ENCODE measurements at places on chromosomes 7 and 10. TPM values are rescaled to one million over a fixed set of nuclear protein-coding genes. Genes with fewer than 3 reads are reported as not detected.

GRCh38 chr10:110275128-110275729 lies 29.5 kb downstream of the SMNDC1 start:
- no peak for DNase-seq

GRCh38 chr7:7323352-7323751 lies 141.0 kb downstream of the C1GALT1 start:
- DNase-seq = no peak

DNA sequence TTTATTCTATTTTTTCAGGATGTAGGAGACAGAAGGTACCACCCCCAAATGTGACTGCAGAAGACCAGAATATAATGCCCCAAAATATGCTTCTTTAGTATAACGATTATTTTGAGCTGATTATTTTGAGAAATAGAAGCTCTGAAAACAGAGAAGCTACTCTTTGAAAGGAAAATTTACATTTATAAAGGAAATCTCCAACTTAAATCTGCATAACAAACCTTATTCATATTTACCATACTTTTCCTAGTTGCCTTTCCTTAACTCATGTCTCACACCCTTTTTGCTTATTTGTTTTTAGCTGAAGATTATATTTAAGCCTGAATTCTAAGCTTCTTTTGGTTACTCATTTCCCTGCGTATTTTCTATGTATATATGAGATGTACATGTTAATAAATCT lies 127.1 kb upstream of the THSD7A start:
- no peak for DNase-seq

GRCh38 chr10:95864906-95865813 lies 42.6 kb upstream of the CC2D2B start:
- peak; percentile 86 for DNase-seq

DNA sequence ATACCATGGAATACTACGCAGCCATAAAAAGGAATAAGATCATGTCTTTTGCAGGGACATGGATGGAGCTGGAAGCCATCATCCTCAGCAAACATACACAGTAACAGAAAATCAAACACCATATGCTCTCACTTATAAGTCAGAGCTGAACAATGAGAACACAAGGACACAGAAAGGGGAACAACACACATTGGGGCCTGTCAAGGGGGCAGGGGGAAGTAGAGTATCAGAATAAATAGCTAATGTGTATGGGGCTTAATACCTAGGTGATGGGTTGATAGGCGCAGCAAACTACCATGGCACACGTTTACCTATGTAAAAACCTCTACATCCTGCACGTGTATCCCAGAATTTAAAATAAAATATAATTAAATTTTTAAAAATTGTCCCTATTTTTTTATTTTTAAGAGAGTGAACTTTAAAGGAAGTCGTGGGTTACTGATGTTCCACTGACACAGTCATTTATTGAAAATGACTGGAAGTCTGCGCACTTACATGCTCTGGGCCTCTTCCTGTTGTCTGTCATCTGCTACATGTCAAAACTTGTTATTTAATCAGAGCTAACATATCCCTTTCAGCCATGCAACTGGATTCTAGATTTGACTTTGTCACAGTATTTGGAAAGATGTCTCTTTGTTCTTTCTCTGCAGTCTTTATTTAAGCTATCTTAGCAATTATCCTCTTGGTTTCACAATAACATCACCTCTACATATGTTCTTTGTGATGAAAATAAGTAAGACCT lies 73.7 kb upstream of the ABCB5 start:
- DNase-seq = no peak

DNA sequence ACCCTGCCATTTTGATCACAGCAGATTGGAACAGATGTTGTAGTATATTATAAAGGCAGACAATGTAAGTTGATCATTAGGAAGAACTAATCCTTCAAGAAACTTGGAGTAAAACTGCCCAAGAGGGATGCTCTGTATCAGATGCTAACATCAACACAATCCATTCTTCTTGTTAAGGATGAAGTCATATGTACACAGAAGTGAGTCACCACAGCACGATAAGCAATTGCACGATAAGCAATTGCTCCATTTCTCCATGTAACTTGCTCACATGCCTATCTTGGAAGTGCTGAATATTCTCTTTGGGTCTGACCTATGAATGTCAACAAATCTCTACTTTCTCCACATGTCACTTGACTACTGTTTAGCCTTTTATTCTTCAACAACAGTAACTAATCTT lies 41.5 kb upstream of the DMTF1 start:
- DNase-seq = peak; percentile 82

- DNase-seq = peak; percentile 38
Measured at GRCh38 chr10:14736600-14737081, 38.1 kb downstream of the FAM107B start.

DNA sequence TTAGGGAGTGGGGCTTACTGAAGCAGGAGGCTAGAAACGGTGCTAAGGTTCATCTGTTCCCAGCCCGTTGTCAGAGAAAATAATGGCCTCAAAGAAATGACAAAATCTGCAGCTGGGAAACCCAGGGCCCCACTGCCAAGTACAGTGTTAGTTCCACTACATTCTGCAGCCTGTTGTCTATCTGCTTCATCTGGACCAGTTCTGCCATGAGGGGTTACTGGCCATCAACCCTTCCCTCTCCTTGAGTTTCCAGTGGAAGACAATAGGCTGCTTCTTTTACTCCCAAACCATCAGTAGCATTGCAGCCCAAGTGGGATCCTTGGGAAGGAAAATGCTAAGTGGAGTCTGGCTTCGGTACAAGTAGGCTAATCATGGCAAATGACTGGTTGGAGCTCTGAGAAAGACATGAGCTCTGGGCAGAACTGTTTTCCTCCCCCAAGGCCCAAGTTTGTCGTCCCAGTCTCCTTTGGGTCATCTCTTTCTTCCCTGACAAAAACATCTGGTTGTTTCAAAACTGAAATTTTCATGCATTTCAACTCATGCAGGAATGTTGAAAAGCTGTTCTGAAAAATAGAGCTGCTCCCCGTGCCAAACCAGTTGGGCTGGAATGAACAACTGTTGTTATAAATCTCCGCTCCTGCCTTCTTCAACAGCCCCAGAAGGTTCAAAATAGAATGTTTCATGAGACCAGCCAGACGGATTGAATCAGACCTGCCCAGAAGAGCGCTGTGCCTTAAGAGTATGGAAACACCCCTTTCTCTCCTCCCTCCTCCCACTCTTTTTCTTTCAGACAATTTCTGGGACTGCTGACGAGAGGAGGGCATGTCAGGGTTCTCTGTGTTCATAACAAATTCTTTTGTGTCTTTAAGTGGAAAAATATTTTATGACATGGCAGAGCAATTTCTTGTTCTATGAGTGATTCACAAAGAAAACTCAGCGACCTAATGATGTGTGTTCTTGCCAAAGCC lies 116.6 kb downstream of the RAB18 start:
- peak; percentile 47 for DNase-seq

GRCh38 chr10:110029450-110029849 lies 21.7 kb downstream of the ADD3 start:
- DNase-seq = peak; percentile 67

DNA sequence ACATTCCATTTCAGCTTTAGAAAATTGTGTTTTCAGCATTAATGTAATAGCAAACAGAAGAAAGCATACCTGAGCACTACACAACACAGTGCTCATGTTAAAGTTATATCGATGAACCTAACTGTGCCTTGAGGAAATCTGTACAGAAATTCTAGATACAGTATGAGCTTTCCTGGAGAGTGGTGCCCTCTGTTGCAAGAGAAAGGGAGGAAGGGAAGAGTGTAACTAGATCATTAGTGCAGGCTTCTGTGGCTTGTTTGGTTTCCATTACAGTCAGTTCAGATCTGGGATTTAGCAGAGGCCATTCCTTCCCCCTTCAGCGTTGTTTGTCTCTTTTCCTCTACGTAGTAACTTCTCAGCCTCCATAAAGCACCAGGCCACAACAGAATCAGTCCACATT lies 139.7 kb downstream of the HTR7 start:
- DNase-seq = peak; percentile 31

GRCh38 chr10:118214776-118215175 lies 127.3 kb downstream of the FAM204A start:
- no peak for DNase-seq

- DNase-seq = no peak
Measured at GRCh38 chr10:13922586-13922985, 335.8 kb downstream of the PRPF18 start.

GRCh38 chr7:85292908-85293576 lies 106.2 kb upstream of the SEMA3D start:
- DNase-seq = no peak

DNA sequence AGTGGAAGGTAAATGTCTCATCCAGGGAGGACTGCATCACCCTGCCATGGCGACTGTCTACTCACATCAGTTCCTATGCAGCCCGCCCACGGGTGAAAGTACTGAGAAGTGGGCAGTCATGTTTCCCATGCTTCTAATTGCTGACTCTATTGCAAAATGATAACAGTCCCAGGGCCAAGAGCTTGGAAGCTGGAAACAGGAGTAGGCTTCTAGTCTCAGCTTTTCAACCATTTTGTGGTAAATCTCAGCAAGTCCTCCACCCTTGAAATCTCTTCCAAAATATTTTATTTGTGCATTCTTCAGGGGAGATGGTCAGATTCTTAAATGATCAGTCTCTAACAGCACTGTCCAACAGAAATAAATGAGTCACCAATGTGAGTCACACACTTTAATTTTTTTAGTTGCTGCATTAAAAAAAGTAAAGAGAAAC lies 48.1 kb upstream of the TARP start:
- DNase-seq = peak; percentile 92

DNA sequence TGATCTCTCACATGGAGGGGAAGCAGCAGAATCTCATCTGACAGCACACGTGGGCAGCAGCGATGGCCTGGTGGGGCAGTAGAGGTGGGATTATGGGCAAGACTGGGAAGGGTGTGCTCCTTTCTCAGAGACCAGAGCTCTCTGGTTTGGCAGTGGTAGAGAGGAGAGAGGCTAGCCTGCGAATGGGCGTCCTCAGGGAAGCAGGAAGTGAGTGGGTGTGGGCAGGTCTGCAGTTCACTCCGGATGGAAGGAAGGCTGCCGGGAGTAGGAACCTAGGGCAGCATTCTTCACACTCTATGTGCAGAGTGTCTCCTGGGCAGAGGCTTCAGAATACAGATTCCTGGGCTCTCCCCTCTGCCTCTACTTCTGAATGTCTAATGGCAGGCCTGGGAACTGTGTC lies 162.8 kb upstream of the BMPER start:
- DNase-seq = no peak

GRCh38 chr10:30247704-30248103 lies 101.4 kb downstream of the MTPAP start:
- no peak for DNase-seq

- DNase-seq = peak; percentile 40
Measured at GRCh38 chr10:99660662-99661376, 1.5 kb downstream of the ENTPD7 start.

DNA sequence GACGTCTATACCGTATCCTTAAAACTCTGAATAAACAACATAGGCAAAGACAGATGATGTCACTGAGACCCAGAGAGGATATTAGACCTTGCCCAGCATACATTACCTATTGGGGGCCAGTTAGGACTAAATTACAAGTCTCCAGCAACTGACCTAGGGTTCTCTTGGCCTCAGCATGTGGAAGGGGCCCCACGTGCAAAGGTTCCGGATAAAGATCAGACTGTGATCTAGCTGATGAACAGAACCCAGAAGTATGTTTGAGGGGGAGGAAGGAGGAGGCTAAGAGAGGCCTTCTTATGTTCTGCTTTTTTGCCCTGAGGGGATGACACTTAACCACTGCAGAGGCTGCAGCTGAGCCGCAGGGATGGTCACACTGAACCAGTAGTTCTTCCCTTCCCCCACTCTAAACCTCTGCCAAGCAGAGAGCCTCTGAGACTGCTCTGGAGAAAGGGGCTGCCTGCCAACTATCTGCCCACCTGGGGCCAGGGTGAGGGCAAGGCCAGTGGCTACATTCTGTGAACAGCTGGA lies 24.0 kb upstream of the KMT2C start:
- DNase-seq = no peak

- no peak for DNase-seq
Measured at GRCh38 chr7:68754414-68754813, 843.9 kb upstream of the AUTS2 start.

DNA sequence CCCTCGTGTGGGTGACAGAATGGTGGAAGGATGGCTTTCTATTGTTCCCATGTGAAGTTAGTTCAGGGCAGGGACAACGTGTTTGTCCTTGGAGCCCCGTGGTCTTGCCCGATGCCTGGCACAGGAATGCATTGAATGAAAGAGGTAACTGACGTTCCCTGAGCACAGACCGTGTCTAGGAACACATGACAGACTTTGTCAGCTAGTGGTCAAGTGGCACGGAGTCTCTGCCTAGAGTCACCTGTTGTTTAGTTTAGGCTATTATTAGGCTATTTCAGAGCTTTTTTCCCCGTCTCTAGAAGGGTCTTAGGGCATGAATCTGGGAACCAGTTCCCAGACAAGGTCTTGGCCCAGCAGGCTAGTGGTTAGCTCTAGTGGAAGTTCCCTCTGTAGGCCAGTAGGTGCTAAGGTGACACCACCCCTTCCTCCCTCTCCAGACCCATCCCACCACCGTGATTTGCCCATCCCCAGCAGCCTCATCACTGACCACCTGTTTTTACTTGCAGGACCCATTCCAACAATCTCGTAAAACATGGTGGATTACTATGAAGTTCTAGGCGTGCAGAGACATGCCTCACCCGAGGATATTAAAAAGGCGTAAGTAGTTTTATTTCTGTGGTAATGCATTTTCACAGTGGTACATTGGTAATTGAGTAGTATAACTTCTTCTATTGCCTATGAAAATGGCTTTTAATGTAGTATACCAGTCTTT lies 21.4 kb downstream of the DNAJB6 start:
- no peak for DNase-seq

DNA sequence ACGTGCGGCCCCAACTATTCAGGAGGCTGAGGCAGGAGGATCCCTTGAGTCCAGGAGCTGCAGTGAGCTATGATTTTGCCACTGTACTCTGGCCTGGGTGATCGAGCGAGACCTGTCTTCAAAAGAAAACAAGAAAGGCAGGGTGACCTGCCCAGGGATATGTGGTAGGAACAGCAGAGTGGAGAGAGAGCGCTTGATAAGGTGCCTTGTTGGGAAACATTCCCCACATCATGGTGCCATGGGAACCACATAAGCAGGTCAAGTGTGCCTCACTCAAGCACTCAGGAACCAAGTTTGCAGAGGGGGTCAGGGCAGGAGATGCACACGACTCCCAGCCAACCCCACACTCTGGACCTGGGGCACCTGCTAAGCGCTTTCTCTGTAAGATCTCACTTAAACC lies 37.3 kb downstream of the PVRIG start:
- no peak for DNase-seq

VSIR gene
- 20.6 TPM for total RNA-seq

METTL27 gene
- total RNA-seq = 10.7 TPM

MTPN gene
- total RNA-seq = 172 TPM

PGAM2 gene
- total RNA-seq = not detected

CALCR gene
- total RNA-seq = not detected

SEMA3D gene
- 51.2 TPM for total RNA-seq

GRIFIN gene
- total RNA-seq = not detected

VGF gene
- total RNA-seq = not detected

Data from fibroblast of the aortic adventitia (primary cell).